Choroid plexus epithelial cell (primary cell): ENCODE measurements at places on chromosomes 7 and 10.
A peak's percentile ranks its signal among the peaks of the same experiment; 100 is the strongest.

DNA sequence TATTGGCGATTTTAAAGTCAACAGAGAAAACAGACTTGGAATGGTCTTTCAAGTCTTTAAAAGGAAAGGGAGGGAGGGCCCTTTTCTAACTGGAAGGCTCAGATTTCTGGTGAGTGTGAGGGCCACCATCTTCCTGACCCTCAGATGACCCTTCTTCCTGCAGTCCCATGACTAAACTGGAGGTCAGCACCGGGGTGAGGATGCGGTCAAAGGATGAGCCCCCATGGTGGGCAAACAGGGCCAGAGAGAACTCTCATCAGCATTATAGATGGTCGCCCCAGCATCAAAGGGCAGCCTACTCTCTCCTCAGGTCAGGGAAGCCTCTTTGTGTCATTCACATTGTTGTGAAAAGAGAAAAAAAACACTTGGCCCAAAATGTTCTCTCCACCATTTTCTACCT is 219.2 kb downstream of the LRMDA start:
- DNase-seq = no peak

GRCh38 chr10:26391701-26392695 is 46.1 kb upstream of the APBB1IP start:
- no peak for DNase-seq

DNA sequence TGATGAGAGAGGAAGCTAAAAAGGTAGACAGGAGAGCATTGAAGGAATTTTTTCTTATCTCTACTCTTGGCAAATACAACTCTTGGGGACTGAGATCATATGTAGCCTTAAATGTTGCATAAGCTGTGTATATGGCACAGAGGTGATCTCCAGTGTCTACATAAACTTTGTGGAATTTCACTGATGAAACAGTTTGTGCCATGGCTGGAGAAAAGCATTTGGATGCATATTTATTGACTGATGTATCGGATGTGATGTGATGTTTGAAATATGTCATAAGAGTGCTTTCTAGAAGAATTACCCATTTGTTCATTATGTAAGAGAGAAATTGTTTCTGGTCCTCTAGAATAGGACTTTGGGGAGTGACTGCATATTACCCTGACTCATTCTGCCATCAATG is 244.9 kb upstream of the LRRTM3 start:
- peak; percentile 41 for DNase-seq

GRCh38 chr10:32687546-32687945 is 241.6 kb downstream of the CCDC7 start:
- no peak for DNase-seq

GRCh38 chr7:26065652-26066051 is 86.3 kb upstream of the NFE2L3 start:
- no peak for DNase-seq

DNA sequence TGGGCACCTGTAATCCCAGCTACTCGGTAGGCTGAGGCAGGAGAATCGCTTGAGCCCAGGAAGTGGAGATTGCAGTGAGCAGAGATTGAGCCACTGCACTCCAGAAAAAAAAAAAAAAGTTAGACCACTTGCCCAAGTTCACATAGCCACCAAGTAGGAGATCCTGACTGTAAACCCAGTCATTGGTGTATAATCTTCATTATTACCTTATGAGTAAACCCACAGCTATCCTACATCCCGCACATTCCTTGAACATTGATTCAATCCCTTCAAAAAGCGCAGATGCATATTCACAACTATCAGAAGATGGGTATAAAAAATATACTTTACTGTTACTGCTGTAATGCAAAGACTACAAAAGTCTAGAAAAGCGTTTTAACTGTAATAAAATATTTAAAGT is 512.9 kb downstream of the SUGCT start:
- DNase-seq = no peak

GRCh38 chr10:66144016-66144415 is 781.8 kb upstream of the LRRTM3 start:
- DNase-seq = no peak

DNA sequence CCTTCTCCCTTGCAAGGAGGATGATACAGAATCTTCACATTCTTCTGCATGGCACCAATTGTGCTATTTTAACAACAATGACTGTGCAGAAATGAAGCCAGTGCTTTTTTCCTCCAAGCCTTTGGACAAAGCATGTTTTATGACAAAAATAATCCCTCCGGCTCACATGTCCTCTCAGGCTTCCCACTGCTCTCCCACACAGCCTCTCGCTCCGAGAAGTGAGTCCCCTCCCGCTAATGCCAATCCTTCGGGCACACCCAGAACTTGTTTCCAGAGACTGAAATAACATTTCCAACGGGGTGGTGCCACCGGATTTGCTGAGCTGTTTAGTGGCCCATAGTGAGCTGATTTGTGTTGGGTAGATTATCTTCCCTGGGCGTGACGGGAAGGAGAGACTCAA is 35.8 kb downstream of the RBM17 start:
- DNase-seq = no peak

- no peak for DNase-seq
Observed at GRCh38 chr7:80334196-80334595, 177.7 kb downstream of the GNAT3 start.

DNA sequence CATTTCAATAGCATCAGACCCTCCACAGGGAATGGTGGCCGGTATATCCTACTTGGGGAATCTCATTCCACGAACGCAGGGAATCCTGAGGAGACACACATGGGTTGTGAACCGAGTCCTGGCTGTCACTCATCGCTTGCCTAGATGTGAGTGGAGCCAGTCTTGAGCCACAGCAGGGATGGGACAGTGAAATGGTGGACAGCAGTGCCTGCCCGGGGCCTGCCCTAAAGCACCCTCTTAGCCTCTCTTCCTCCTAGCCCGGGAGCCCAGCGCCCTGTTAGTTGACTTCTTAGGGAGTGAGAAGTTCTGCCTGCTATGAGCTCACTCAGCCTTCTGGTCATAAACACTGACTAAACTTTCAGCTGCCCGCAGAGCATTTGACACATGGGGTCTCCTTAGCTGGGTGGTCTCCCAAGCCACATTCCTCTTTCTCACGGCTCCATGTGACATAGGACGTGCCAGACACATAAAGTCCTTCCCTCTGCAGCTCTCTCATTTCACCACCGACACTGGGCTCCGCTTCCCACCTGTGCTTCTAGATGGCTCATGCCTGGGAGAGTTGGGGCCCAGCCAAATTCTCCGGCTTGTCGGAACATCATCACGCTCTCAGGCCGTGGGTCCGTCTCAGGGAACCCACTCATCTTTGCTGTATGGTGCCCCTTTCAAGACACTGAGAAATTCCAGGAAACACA is 60.9 kb downstream of the TCERG1L start:
- DNase-seq = no peak

- DNase-seq = peak; percentile 24
Observed at GRCh38 chr7:121330053-121330833, 1.4 kb downstream of the WNT16 start.

DNA sequence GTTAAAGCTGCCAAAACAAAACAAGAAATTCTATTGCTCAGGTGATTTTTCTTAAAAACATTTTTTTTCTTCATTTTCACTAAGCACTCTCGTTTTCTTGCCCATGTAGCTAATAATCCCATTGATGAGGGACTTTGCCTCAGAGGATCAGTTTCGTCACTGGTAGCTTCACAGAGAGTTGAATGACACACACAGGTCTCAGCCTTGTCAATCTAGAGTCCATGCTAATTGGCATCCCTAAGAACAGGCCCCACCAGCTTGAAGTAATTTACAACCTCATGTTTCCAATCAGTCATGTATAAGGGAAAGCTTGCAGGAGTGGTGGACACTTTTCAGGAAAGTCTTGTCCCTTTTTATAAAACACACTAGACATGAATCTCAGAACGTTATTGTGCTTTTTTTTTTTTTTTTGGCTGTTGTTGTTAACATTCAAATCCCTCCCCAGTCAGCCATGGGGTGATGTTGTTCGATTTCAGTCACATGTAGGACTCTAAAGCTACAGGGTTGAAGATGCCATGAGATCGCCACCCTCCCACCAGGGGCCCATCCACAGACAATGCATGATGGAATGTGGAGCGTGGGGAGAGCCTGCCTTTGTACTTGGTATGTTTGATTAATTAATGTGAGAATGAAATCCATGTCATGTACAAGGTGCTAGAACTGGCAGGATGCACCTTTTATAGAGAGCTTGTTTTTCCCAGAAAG is 232.4 kb upstream of the FZD8 start:
- DNase-seq = peak; percentile 21

DNA sequence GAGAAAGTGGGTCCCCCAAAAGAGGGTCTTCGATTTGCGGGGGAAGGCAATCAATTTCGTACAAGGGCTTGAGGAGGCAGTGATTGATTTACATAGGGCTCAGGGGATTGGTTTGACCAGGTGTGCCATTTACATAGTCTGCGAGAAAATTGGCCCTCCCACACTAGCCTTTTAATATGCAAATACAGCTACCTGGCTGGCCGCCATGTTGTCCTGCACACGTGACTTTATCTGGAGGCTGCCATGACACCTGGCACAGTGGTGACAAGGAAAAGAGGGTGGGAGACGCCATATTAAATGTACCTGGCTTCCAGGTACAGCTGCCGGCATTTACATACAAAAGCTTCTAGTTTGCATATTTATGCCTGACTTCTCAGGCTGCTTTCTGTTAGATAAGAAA is 1577.2 kb upstream of the LRRTM3 start:
- no peak for DNase-seq
